ENCODE measurements at places on chromosomes 1 and 21.
A peak's percentile ranks its signal among the peaks of the same experiment; 100 is the strongest.

DNA sequence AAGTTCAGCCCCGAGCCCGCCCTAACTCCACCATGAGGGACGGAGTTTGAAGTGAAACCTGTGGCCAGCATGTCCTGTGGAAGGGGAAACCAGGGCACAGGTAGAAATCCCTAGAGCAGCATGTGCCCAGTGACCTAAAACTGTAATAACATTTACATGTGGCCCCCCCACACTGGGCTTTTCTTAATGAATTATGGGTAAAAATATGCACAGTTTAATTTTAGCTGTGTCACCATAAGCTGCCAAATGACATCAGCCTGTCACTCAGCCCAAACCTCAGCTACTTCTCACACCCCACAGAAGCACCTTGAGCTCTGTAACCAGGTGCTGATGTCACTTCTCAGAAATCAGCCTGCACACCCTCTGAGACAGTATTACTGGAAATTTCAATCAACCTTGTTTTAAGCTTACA, 50.0 kb upstream of the SLC19A1 start:
- DNase-seq: no peak

GRCh38 chr1:238675221-238675620, 711.1 kb upstream of the CHRM3 start:
- no peak for DNase-seq

DNA sequence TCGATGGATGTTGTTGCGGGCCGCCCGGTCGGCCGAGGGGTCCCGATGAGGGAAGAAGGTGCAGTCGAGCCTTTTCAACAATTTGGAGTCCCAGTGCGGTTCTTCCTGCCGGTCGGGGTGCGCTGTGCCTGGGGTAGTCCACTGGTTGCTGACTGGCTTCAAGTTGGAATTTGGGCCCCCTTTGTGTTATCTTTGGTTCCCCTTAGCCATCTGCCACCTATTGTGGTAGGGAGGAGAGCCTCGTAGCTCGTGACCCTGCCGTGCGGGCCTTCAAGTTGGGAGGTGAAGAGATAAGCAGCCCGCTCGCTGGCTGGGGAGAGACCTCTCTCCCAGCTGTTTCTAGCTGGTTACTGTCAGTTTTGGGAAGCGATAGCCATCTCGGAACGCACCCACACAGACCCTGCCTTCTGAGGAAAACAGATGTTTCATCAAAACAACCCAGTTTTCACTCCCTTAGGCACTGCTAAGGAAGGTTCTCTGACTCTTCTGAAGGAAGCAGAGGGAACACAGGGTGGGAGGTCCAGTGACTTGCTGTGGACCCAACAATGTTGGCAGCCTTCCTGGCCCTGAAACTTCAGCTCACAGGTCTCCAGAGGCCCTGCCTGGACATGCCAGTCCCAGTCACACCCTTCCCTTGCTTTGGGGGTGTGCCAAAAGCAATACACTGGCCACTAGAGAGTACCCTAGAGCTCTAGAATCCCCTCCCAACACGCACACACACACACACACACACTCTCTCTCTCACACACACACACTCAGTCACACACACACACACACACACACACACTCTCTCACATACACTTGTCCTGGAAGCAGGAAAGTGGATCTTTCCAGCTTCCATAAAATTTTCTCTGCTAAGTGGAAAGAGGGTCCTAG, 1.0 kb downstream of the BTG2 start:
- DNase-seq: peak; percentile 19

DNA sequence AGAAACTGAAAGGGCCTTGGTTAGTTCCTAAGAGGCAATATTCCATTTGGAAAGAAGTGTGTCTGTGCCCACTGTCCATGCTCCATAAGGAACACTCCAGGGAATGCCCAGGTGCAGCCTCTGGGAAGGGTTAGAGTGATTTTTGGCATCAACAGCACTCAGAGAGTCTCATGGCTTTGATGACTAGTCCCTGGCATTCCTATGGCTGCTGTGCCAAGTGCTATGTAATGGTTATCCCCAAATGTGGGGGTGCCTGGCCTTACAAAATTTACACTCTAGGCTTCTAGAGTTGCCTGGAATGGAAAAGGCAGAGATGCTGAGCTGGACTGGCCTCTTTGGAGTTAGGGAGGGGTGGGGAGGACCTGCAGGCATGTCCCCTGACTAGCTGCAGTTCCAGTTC, 75.0 kb upstream of the BCAR3 start:
- no peak for DNase-seq

GRCh38 chr1:66336641-66336990, 197.3 kb upstream of the SGIP1 start:
- DNase-seq: no peak

GRCh38 chr1:215056584-215056983, 26.0 kb upstream of the KCNK2 start:
- no peak for DNase-seq

DNA sequence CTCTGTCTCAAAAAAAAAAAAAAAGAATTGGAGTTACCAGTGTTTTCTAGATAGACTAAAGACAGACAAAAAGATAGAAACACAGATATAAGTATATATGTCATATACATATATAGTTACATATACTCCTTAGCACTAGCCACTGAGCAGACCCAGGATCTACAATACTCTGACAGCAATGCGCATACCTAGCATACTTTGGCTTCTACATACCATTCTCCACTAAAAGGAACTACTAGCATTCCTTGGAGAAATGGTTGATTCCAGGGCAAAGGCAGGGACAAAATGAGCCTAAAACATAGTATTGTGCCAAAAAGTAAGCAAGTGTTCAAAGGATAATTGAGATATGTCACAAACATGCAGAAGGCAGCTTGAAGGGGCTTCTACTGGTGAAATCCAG, 22.7 kb downstream of the SYNJ1 start:
- no peak for DNase-seq

DNA sequence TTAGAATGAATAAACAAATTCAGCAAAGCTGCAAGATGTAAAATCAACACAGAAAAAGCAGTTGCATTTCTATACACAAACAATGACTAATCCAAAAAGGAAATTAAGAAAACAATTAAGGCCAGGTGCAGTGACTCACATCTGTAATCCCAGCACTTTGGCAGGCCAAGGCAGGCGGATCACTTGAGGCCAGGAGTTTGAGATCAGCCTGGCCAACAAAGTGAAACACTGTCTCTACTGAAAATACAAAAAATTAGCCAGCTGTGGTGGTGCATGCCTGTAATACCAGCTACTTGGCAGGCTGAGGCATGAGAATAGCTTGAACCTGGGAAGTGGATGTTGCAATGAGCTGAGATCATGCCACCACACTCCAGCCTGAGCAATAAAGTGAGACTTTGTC, 22.3 kb downstream of the THEM4 start:
- DNase-seq: no peak

DNA sequence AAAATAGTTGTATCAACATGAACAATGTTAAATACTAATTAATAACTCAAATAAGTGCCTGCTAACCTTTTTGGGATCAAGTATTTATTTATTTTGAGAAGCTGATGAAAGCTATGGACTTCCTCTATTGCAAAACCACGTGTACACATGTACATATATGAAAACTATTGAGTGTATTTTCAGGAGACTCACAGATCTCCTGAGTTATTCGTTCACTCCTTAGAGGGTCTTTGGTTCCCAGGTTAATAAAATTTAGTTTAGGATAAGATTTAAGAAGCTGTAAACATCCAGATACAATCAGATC, 130.5 kb downstream of the DISC1 start:
- no peak for DNase-seq

- no peak for DNase-seq
Observed at GRCh38 chr1:107842241-107842640, 122.7 kb downstream of the VAV3 start.

GRCh38 chr1:2322065-2322571, 69.2 kb downstream of the MORN1 start:
- DNase-seq: no peak

DNA sequence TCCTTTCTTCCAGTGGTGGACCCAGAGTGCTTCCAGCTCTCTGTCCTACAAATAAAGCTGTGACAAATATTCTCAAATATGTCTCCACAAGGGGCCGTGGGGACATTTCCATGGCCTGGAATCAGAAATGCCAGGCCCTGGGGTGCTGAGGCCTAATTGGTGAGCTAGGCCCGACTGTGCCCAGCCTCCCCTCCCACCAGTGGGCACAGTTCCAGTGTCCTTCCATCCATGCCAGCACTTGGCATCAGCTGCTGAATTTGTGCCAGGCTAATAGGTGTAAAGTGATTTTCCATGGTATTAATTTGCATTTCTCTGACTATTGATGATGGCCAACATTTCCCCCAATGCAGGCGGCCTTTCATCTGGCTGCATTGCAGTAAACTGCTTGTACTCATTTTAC, 48.5 kb upstream of the B3GALT5 start:
- peak; percentile 28 for DNase-seq

- DNase-seq: no peak
Observed at GRCh38 chr1:157969697-157970485, 23.6 kb upstream of the KIRREL1 start.
